Activated CD8-positive, alpha-beta memory T cell treated with anti-CD3 and anti-CD28 coated beads for 48 hours (primary cell): ENCODE measurements at places on chromosomes 2 and 18.
A peak's percentile ranks its signal among the peaks of the same experiment; 100 is the strongest.

- DNase-seq, result no peak
These were observed 16.2 kb downstream of the SERPINB13 start for GRCh38 chr18:63603355-63603754.

DNA sequence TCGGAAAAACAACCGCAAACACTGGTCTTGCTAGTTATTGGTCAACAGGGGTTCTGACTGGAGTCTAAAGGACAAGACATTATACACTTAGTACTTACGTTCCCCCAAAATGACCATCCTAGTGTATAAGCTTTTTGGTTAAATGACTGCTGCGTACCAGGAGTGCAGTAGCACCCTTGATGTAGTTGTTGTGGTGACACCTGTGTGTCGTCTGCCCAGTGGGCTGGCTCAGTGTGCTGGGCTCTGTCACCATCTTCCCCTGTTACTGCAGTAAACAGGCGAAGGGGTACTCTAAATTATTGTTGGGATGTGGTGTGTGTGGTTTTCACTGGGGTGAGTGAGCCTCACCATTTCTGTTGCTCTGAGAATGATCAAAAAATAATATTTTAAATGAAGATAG, 76.2 kb downstream of the MAPRE2 start:
- no peak for DNase-seq

- DNase-seq, result no peak
These were observed 20.2 kb upstream of the TNS1 start for GRCh38 chr2:218022851-218023530.

DNA sequence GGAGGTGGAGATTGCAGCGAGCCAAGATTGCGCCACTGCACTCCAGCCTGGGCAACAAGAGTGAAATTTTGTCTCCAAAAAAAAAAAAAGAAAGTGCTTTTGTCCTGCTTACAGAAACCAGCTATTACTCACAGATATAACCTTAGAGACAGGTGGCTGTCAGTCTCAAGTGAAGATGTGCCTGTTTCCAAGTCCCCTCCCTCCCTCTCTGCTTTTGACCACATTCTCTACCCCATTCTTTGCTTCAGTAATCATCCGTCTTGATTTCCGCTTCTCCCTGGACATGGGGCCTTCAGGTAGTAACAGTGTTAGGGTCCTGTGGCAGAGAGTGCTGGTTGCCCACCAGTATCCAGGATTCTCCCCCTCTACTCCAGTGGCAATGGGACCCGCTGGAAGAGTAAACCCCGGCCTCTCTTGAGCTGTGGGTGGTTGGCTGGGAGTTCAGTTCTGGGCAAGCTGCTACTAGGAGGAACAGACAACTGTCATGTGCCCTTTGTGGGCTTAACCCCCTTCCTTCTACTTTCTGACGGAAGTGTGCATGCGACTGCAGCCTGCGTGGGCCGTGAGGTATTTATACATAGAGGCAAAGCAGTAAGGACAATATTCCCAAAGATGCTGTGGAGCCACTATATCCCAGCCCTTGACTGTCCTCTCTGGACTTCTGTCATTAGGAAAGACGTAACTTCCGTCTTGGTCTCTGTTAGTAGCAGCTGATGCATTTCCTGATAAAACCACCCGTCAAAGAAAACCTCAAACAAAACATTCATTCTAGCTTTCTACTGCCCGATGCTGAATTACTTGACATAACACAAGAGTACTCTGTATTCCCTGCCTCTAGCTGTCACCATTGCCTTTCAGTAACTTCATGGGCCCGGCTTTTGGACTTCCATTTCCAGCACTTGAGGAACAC, 17.8 kb downstream of the PDCL3 start:
- DNase-seq, result peak; percentile 20

GRCh38 chr2:70855667-70856066, 20.1 kb upstream of the CD207 start:
- DNase-seq, result no peak

- no peak for DNase-seq
These were observed 277.4 kb upstream of the MC4R start for GRCh38 chr18:60649842-60650536.

DNA sequence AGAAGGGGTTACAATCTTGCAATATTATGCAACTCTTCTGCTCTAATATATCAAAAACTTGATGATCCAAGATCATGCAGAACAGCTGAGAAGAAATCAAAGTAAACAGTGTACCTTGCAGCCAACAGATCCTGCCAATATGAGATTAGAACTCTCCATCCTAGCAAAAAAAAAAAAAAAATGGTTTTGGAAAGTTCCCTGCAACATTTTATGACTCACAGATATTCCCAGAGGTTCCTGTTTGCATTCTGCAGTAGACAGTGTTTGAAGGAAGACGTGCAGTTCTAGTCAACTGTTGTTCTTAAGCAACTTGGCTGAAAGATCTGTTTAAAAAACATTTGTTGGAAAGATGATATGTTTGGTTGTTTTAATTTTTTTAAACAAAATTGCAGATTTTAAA, 103.6 kb upstream of the WDR75 start:
- no peak for DNase-seq

DNA sequence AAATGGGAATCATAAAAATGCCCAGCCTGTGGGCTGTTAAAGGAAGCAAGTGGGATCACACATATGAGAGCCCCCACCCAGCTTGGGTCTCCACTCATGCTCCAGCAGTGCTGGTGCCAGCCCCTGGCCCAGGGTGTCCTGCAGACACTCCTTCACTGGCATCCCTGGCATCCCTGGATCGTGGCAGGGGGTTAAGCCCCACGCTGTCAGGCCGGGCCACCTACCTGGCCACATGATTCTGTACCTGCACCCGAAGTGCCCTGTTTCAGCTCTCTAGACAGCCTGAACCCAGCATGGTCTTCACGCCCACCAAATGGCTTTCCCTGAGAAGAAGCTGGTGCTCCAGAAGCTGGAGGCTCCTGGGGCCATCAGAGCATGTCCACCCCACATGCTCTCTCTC, 137.4 kb downstream of the INHBB start:
- no peak for DNase-seq

GRCh38 chr2:148102641-148103040, 81.8 kb downstream of the MBD5 start:
- DNase-seq, result no peak

DNA sequence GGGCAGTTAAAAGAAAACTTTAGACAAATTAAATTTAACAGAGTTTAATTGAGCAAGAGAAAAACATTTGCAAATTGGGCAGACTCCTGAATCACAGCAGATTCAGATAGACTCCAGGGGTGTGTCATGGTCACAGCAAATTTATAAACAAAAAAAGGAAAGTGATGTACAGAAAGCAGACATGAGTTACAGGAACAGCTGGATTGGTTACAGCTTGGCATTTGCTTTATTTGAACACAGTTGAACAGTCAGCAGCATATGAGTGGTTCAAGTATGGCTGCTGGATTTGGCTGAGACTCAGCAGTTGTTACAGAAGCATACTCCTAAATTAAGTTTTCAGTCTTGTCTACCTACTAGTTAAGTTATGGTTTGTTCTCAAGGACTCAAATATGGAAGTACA, 82.3 kb upstream of the NYAP2 start:
- DNase-seq, result no peak

- DNase-seq, result no peak
These were observed 27.8 kb upstream of the SLC9A2 start for GRCh38 chr2:102591491-102592045.

DNA sequence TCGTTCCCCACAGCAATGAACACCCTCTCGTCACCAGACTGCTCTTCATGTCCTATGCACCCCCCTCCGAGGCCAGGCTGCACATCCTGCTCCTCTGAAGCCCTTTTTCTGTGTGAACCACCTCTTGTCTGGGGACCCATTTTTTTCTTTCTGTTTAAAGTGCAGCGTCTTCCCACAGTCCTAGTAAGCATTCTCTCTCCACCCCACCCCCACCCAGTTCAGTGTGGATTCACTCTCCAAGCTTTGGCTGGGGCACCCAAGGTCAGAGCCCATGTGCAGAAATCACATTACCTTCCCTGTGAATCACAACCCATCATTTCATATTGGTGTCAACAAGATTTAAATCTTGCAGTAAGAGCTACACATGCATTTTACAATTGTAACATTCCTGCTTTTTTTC, 26.4 kb upstream of the PKDCC start:
- DNase-seq, result no peak

- DNase-seq, result no peak
These were observed 417.8 kb upstream of the SPHKAP start for GRCh38 chr2:228599297-228599696.
